ENCODE measurements at places on chromosomes 6 and 20. TPM values are rescaled to one million over a fixed set of nuclear protein-coding genes. Genes with fewer than 3 reads are reported as not detected.

ERVFRD-1 gene
- polyA plus RNA-seq: 0.12 TPM

MLN gene
- polyA plus RNA-seq: not detected

JAG1 gene
- 0.24 TPM for polyA plus RNA-seq

MATN4 gene
- polyA plus RNA-seq: not detected

GRCh38 chr6:84272298-84272697 lies 44.9 kb upstream of the CEP162 start:
- H3K27me3 ChIP-seq: no peaks in the 10 kb centered on the region
- no peaks in the 10 kb centered on the region for H3K4me1 ChIP-seq
- H3K27ac ChIP-seq: no peak overlapping the region
- H3K4me3 ChIP-seq: no peak overlapping the region

DNA sequence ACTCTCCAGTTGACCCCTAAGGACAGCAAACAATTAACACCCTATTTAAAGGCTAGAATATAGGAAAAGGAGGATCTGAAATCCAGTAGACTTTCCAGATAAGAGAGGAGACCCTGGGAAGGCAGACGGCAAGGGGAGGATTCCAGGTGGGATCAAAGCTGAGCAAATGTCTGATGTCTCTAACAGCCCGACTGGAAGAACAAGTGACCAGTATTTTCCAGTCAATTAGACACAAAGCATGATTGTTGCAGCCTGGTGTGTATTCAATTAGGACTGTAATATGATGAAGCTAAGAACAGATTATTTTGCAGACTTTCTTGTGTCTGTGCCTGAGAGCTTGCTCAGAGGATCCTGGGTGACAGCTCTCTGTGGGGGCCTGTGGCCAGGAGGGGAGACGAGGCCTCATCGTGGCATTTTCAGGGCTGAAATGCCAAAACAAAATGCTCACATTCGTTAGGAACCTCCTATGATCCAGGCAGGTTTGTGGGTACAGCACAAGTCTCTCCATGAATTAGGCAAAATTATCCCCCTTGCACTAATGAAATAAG lies 471.8 kb upstream of the AGPAT4 start:
- DNase-seq: no peak
- H3K36me3 ChIP-seq: no peaks in the 10 kb centered on the region
- H3K4me3 ChIP-seq: no peak overlapping the region
- no peak overlapping the region for H3K27ac ChIP-seq
- no peaks in the 10 kb centered on the region for H3K27me3 ChIP-seq

- H3K27me3 ChIP-seq: no peaks in the 10 kb centered on the region
- peaks cover 10% of the 10 kb centered on the region for H3K36me3 ChIP-seq
- peaks cover 35% of the 10 kb centered on the region for H3K4me1 ChIP-seq
- H3K27ac ChIP-seq: no peak overlapping the region
- DNase-seq: no peak
Measured at GRCh38 chr6:135044639-135045038, 10.0 kb downstream of the HBS1L start.

GRCh38 chr6:116439522-116440051 lies 21.6 kb upstream of the CALHM6 start:
- H3K36me3 ChIP-seq: no peaks in the 10 kb centered on the region
- H3K4me1 ChIP-seq: peaks cover under 1% of the 10 kb centered on the region
- H3K4me3 ChIP-seq: no peak overlapping the region
- DNase-seq: no peak
- H3K27me3 ChIP-seq: no peaks in the 10 kb centered on the region

GRCh38 chr6:446418-447366 lies 55.1 kb downstream of the IRF4 start:
- peak overlapping the region; percentile 51 for H3K27ac ChIP-seq
- DNase-seq: peak; percentile 60
- H3K36me3 ChIP-seq: no peaks in the 10 kb centered on the region
- peaks cover 48% of the 10 kb centered on the region for H3K4me1 ChIP-seq
- H3K27me3 ChIP-seq: no peaks in the 10 kb centered on the region

- no peaks in the 10 kb centered on the region for H3K4me1 ChIP-seq
- no peaks in the 10 kb centered on the region for H3K36me3 ChIP-seq
Measured at GRCh38 chr6:118307581-118307980, 240.5 kb upstream of the PLN start.

DNA sequence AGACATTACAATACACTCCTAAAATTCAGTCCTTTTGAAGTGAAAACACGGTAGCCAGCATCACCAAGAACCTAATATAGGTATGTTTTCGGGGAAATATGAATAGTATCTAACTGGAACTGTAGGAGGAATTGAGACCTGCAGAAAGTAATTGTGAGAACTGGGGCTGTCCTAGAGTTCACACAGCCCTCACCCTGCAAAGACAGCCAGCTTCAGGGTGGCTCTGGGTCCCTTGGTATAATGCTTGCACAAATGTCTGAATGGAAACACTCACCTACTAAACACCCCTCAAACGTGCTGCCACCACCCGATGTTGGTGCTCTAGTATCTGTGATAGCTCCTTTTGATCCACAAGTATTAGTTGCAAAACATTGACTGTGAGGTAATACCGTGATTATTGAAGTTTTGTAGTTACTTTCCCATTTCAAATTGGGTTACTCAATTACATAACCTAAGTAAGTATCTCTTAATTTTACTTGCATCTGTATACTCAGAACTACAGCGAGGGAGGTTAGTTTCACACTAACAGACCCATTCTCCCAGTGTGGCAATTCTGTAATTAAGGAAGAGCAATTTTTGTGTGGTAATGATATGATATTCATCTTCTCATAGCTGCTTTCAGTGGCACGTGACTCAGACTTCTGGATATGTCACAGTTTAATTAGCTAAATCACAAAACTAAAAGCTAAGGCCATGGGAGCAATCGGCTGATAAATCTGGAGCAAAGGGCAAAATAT lies 129.5 kb downstream of the INSM1 start:
- H3K36me3 ChIP-seq: peaks cover 13% of the 10 kb centered on the region
- no peak overlapping the region for H3K27ac ChIP-seq
- no peak for DNase-seq
- H3K4me3 ChIP-seq: no peak overlapping the region
- no peaks in the 10 kb centered on the region for H3K27me3 ChIP-seq
